ENCODE measurements at places on chromosomes 16 and 17. TPM values are rescaled to one million over a fixed set of nuclear protein-coding genes. Genes with fewer than 3 reads are reported as not detected.

The CEP112 gene
- total RNA-seq = 4.6 TPM

The CX3CL1 gene
- total RNA-seq = 10.0 TPM

- no peaks in the 10 kb centered on the region for H3K36me3 ChIP-seq
- no peak overlapping the region for H3K27ac ChIP-seq
- no peak overlapping the region for H3K4me3 ChIP-seq
- H3K27me3 ChIP-seq = no peaks in the 10 kb centered on the region
- H3K4me1 ChIP-seq = no peaks in the 10 kb centered on the region
Observed at GRCh38 chr17:27532269-27533263, 76.3 kb downstream of the KSR1 start.

The CES3 gene
- 22.1 TPM for total RNA-seq

GRCh38 chr17:8468127-8468526 is 32.4 kb downstream of the NDEL1 start:
- H3K27me3 ChIP-seq = no peaks in the 10 kb centered on the region
- no peak for DNase-seq
- H3K4me3 ChIP-seq = no peak overlapping the region
- no peak overlapping the region for H3K27ac ChIP-seq
- H3K4me1 ChIP-seq = no peaks in the 10 kb centered on the region
- H3K36me3 ChIP-seq = no peaks in the 10 kb centered on the region

The LITAFD gene
- total RNA-seq = not detected

The NPB gene
- total RNA-seq = not detected

- no peaks in the 10 kb centered on the region for H3K36me3 ChIP-seq
- no peaks in the 10 kb centered on the region for H3K4me1 ChIP-seq
- H3K4me3 ChIP-seq = no peak within 1 kb of the TSS
- H3K27me3 ChIP-seq = peaks cover 9% of the 10 kb centered on the region
Observed at GRCh38 chr16:22813948-22814710, at the start of gene HS3ST2. HS3ST2 (plus strand) TSS chr16:22814162; CDS start chr16:22814611, 449 bp downstream.

GRCh38 chr16:83700918-83701317 is 106.9 kb upstream of the HSBP1 start:
- H3K36me3 ChIP-seq = no peaks in the 10 kb centered on the region
- H3K4me3 ChIP-seq = no peak overlapping the region
- H3K27me3 ChIP-seq = no peaks in the 10 kb centered on the region
- H3K27ac ChIP-seq = no peak overlapping the region
- no peak for DNase-seq

- H3K4me3 ChIP-seq = no peak overlapping the region
- no peak for DNase-seq
- H3K27ac ChIP-seq = no peak overlapping the region
- no peaks in the 10 kb centered on the region for H3K27me3 ChIP-seq
- H3K36me3 ChIP-seq = no peaks in the 10 kb centered on the region
Observed at GRCh38 chr16:11642765-11643116, 25.5 kb upstream of the SNN start.

GRCh38 chr17:17919169-17920107 is 52.8 kb downstream of the TOM1L2 start:
- no peak overlapping the region for H3K27ac ChIP-seq
- no peak overlapping the region for H3K4me3 ChIP-seq
- H3K4me1 ChIP-seq = peaks cover 20% of the 10 kb centered on the region
- no peaks in the 10 kb centered on the region for H3K36me3 ChIP-seq
- peak; percentile 71 for DNase-seq

DNA sequence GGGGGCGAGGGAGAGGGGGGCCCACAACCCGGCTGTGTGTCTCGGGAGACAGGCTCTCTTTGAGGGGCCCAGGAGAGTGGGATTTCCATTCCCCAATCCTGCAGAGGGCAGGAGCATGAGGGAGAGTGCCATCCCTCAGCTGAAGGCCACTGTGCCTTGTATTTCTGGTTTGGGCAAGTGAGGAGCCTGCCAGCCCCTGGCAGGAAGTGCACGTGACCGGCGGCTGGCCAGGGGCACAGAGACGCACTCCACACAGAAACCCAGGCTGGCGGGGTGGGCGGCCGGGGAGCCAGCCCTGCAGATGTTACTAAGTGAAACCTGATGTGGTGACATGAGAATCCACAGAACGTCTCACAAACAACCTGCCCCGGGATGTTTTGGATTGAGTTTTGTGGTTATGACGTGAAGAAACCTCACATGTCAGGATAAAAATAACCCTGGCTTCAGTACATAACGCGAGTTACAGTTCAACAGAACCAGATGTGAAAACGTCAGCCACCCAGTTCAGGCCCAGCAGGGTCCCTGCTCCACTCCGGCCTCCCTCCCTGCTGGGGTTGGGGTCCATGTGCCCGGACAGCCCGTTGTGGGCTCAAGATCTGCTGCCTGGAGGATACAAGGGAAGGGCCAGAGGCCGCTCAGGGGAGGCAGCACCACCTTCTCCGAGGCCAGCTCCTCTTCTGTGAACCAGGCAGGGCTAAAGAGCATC is 51.7 kb upstream of the MTSS2 start:
- DNase-seq = peak; percentile 86
- H3K36me3 ChIP-seq = no peaks in the 10 kb centered on the region
- H3K27me3 ChIP-seq = no peaks in the 10 kb centered on the region
- no peaks in the 10 kb centered on the region for H3K4me1 ChIP-seq
- no peak overlapping the region for H3K4me3 ChIP-seq

The ZPBP2 gene
- not detected for total RNA-seq

GRCh38 chr16:73572135-73572828 is 524.4 kb upstream of the ZFHX3 start:
- H3K27ac ChIP-seq = no peak overlapping the region
- H3K36me3 ChIP-seq = no peaks in the 10 kb centered on the region
- no peak overlapping the region for H3K4me3 ChIP-seq
- no peaks in the 10 kb centered on the region for H3K27me3 ChIP-seq
